ENCODE measurements at places on chromosomes 16 and 17. TPM values are rescaled to one million over a fixed set of nuclear protein-coding genes. Genes with fewer than 3 reads are reported as not detected.

- DNase-seq = no peak
Measured at GRCh38 chr16:15581127-15581815, 61.7 kb downstream of the MARF1 start.

TPSB2 gene
- not detected for total RNA-seq

DNA sequence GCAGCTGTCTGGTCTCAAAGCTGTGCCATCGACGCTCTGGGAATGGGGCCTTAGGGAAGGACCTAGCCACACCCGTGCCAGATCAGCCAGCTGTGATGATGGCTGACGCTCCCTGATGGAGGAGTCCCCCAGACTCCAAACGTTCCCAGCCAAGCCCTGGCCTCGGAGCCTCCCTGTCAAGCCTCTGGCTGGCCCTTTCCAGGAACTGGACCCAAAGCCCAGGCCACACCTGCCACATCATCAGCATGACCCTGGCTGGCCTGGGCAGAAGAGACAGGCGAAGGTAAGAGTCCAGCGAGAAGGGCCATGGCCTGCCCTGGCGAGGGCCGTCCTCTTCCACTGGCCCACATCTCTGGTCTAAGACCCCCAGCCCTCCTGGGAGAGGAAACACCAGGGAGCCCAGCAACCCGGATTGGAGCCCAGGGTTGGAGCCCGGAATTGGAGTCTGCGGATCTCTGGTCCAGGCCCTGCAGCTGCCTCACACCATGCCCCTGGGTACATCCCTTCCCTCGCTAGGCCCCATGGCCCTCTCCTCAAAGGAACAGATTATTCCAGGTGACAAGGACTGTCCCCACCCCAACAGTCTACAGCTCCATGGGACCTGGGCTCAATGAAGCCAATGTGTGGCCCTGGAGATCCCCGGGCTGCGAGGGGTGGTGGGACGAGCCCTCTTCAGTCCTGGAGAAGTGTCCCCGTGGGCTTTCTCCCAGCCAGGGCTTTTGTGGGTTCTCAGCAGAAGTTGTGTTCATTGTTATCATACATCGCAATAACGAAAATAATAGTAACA is 105.1 kb upstream of the TNRC6C start:
- no peak for DNase-seq

- DNase-seq = no peak
Measured at GRCh38 chr17:58487589-58488427, at the start of gene HSF5. TSS of gene HSF5 (minus strand) at chr17:58488408. CDS start at chr17:58488274, 134 bp downstream.

- no peak for DNase-seq
Measured at GRCh38 chr16:4940719-4941118, 3.8 kb upstream of the PPL start.

DNA sequence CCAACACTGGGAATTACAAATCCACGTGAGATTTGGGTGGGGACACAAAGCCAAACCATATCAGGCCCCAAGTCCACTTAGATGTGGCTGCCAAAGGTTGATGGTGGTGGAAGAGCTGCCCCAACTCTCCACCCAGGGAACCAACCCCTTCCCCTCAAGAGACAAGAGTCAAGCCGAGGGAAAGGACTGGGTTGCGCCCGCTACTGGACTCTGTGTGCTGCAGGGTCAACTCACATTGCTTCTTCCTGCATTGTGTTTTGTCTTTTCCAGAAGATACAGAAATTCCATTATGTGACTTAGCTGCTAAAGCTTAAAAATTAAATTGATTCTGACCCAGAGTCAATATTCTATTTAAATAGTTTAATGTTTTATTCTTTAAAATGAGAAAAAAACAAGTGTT is 58.5 kb downstream of the ADAMTS18 start:
- DNase-seq = no peak

CMTM2 gene
- not detected for total RNA-seq

DNA sequence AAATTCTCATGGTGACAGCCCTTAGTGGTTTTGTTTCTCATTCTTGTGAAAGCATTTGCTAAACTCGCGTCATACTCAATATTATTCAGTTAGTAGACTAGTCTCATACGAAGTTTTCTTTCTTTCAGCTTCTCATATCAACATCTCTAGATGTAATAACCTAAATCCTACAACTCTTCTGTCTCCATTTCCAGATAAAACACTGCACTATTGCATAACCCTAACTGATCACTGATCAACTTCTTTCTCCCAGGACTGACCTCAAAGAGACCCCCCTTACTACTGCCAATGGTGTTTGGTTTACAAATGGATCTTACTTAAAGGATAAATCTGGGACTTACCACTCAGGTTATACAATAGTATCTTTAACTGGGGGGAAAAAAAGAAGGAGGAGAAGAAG is 36.3 kb upstream of the TEKT1 start:
- no peak for DNase-seq

DNA sequence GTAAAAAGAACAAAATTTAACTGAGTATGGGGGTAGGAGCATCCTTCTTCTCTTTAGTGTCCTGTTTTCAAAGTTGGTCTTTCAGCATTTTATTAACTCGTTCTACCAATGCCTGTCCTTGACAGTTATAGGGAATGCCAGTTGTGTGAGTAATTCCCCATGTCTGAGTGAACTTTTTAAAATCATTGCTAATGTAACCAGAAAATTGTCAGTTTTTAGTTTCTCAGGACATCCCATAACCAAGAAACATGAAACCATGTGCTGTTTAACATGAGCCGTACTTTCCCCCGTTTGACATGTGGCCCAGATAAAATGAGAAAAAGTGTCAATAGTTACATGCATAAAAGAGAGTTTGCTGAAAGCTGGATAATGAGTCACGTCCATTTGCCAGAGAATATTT is 71.4 kb upstream of the ARL4D start:
- DNase-seq = no peak

GRCh38 chr17:17729620-17730249 is 48.5 kb downstream of the RAI1 start:
- no peak for DNase-seq

GRCh38 chr16:79191933-79192332 is 408.6 kb downstream of the MAF start:
- peak; percentile 8 for DNase-seq

ANKRD40CL gene
- not detected for total RNA-seq

- DNase-seq = peak; percentile 93
Measured at GRCh38 chr17:77319211-77320043, 178.7 kb downstream of the SEC14L1 start.

DNA sequence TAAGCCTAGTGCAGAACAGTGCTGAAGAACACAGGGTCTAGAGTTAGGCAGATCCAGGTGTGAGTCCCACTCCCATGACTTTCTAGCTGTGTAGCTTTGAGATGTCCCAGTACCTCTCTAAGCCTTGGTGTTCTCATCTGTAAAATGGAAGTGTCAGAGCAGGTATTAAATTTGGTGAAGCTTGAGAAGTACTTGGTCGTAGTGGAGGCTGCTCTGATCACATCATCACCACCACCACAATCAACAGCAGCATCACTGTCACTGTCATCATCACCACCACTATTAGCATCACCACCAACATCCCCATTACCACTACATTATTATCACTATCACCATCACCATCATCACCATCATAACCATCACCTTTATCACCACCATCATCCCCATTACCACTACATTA is 132.1 kb downstream of the CMIP start:
- DNase-seq = no peak

- DNase-seq = no peak
Measured at GRCh38 chr17:50928646-50929045, 62.5 kb upstream of the TOB1 start.

ZNF287 gene
- 11.4 TPM for total RNA-seq

DNA sequence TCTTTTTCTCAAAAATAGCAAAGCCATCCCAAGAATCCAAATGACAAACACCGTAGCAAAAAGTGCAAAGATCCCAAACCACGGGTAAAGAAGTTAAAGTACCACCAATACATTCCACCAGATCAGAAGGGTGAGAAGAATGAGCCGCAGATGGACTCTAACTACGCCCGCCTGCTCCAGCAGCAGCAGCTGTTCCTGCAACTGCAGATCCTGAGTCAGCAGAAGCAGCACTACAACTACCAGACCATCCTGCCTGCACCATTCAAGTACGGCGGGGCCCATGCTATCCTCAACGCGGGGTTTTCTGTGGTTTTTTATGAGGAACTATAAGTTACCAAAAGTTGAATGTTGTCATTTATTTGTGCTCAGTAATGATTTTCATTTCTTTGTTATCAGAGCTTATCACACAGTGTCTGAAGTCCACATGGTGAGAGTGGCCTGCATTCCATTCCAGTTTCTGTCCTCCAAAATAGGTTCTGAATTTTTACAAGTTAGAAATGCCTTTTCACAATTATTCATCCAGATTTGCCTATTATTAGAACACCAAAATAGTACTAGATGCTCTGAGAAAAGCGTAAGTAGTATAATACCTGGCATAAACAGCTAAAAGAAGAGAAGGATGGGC is 169.2 kb downstream of the MRTFB start:
- DNase-seq = peak; percentile 66

- DNase-seq = no peak
Measured at GRCh38 chr16:14345512-14346115, 274.5 kb downstream of the MRTFB start.

GRCh38 chr16:75764154-75764768 is 38.0 kb upstream of the CPHXL start:
- DNase-seq = peak; percentile 62

ZNF423 gene
- 0.21 TPM for total RNA-seq

DNA sequence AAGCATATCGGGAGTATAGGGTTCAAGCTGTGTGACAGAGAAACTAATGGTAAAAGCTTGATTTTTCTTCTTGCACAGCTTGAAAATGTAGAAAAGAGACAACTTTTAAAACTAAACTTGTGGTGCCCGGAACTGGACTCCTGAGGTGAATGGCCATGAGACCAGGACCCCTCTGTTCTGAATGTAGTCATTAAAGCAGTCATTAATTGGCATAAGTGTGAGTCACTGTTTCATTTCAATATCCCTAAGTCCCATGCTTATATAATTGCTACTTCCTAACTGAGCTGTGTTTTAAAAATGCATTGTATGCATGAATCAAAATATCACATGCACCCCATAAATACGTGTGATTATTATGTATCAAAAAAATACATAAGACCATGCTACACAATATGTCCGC is 463.1 kb upstream of the DYNLRB2 start:
- no peak for DNase-seq

- no peak for DNase-seq
Measured at GRCh38 chr16:6822041-6822440, 510.6 kb upstream of the RBFOX1 start.

ACE gene
- total RNA-seq = 0.36 TPM

SCGB1C2 gene
- 1.1 TPM for total RNA-seq

- DNase-seq = no peak
Measured at GRCh38 chr16:2953706-2954627, 10.1 kb upstream of the KREMEN2 start.

GRCh38 chr17:28746611-28747050 is 2.8 kb downstream of the TRAF4 start:
- peak; percentile 99 for DNase-seq

DNA sequence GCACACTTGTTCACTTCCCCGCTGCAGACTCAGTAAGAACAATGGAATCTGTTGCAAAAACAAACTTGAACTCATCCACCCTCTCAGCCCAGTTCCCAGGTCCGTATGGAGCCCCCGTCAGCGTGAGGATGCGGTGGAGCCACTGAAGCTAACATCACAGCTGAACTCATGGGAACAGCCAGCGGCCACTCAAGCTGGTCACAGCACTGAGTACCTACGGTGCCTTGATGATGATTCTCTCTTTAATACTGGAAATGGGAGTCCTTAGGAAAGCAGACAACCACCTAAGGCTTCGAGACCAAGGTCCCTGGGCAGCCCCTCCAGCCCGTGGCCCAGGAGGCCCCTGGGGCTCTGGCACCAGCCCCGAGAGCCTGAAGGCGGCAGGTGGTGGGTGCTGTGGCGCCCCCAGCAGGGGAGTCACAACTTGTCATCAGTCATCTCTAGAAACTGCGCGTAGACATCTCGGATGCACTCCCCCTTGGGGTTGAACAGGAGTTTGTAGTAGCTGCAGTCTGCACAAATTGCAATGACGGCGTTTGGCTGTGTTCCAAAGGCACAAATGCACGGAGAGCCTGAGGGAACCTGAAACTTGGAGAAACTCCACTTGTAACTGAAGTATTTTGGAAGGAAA is 31.0 kb upstream of the RHOT1 start:
- DNase-seq = peak; percentile 71

GRCh38 chr16:73057291-73058210 is 9.6 kb upstream of the ZFHX3 start:
- DNase-seq = peak; percentile 63

- peak; percentile 35 for DNase-seq
Measured at GRCh38 chr16:11224096-11224893, 31.7 kb downstream of the SOCS1 start.

TMEM94 gene
- 73.0 TPM for total RNA-seq
